Esophagus mucosa (tissue), 1 donor: ENCODE measurements at places on chromosomes 7 and 10. TPM values are rescaled to one million over a fixed set of nuclear protein-coding genes. Genes with fewer than 3 reads are reported as not detected.

DNA sequence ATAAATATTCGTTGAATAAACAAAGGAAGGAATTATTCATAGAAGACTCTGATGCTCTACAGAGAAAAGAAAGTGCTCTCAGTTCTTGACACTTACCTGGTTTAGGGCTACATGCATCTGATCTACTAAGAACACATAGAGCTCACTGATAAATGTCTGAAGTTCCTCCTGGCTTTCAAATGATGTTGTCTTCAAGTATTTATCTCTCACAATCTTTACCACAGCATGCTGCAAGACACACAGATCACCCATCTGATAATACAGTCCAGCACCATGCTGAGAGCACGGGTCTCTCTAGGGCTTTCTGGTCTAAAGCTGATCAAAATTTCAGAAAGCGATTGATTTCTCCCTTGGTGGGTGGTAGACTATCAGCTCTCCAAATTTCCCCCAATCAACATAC is 44.5 kb upstream of the MRPS16 start:
- no peak for ATAC-seq

DNA sequence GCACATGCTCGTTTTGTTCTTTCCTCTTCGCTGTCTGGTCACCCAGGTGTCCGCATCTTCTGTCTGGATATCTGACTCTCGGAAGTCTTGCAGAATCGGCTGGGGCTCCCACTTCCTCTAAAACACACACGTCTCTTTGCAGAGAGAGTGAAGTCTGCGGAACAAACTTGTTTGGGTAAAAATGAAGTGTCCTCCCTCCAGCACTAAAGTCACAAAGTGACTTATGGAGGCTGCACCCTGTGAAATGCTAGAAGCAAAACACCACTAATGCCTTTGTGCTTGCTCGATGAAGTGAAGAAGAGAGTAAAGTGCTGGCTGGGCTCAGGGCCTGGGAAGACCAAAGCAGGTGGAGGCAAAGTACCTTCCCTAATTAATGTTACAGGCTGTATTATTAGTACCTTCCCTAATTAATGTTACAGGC is 71.4 kb downstream of the FGFR2 start:
- peak; percentile 19 for ATAC-seq

GRCh38 chr10:59106441-59106840 is 70.0 kb upstream of the PHYHIPL start:
- no peak for ATAC-seq

HOXA1 gene
- total RNA-seq, result 3.2 TPM

CTTNBP2 gene
- 16.9 TPM for total RNA-seq
